ENCODE measurements at places on chromosomes 16 and 17.

DNA sequence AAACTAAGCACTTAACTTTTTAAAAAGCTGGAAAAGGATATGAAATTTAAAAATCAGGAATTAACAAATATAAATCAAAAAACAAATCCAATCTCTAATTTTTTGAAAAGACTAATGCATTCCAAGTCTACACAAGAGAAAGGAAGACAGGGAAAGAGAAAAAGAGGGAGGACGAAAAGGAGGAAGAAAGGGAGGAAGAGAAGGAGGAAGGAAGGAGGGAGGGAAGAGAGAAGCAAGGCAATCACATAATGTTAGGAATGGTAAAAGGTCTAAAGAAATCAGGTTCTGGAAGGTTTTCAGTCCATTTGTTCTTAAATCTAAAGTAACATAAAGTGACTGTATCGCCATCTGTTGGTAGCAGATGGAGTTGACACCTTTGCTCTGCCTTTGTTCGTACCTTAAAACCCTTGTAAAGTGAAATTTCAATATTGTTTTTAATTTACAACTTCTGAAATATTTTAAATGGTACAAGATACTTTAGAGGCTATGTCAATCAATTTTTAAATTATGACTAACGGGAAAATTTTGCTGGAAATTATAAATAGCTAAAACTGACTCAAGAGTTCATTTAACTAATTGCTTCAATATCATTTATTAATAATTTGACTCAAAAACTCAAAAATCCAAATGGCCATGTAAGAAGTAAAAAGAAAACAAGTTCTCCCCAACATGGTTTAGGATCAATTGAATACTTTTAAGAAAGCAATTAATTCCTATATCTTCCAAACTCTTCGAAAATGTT is 20.4 kb upstream of the CDYL2 start:
- DNase-seq, result peak; percentile 35

GRCh38 chr17:15083225-15083624 is 181.9 kb downstream of the PMP22 start:
- no peak for DNase-seq

DNA sequence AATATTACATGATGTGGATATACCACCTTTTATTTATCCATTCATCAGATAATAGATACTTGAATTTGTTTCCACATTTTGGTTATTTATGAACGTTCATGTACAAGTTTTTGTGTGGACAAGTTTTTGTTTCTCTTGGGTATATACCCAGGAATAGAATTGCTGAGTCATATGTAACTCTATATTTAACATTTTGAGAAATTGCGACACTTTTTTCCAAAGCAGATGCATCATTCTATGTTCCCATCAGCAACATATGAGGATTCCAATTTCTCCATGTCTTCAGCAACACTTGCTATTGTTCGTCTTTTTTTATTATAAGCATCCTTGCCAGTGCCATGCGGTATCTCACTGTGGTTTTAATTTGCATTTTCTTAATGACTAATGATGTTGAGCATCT is 93.9 kb downstream of the GSG1L start:
- DNase-seq, result no peak

DNA sequence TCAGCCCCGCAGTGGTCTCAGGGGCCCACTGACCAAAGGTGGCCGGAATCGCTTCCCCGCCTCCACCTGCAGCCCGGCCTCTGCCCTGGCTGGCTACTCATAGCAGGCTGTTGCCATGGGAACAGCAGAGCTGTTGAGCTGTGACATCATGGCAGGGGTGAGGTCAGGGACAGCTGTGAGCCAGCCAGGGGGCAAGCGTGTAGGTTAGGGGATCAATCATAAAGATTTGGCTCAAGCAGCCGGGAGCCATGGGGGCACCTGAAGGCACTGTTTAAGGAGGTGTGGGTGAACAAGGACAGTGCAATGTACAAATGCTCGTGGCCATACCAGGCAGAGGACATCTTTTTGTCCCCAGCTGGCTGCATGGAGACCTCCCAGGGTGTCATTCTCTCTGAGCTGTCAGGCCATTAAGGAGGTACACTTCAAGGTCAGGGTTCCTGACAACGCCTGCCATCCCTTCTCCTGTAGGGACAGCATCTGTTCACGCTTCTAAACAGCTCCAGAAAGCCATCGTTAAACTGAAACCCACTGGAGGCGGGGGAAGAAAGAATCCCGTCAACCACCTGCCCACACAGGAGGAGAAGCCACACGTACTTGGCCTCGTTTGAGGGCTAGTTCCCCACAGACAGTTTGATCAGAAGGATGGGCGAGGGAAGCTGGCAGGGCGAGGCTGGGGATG is at the start of gene CEP295NL:
Gene CEP295NL (minus strand): TSS at position 101 of the 679 bp plus-strand sequence. CDS start 1,373 bp downstream, outside the sequence.
- no peak for DNase-seq

DNA sequence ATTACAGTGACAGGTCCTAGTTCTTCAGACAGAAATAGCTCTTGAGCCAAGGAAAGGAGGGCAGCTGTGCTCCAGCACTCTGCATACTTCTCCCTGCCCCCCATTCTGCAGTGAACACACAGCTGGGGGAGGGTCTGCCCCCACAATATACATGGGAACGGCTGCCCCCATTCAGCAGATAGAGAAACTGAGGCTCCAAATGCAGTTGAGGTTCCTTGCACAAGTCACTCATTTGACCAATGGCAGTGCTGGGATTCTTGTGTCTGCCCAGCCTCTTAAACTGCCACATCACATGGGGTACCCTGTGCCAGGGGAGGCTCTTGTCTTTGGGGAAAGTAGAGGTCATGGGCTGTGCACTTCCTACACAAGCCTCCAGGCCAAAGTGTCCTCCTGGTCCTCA is 10.9 kb upstream of the PDP2 start:
- no peak for DNase-seq

DNA sequence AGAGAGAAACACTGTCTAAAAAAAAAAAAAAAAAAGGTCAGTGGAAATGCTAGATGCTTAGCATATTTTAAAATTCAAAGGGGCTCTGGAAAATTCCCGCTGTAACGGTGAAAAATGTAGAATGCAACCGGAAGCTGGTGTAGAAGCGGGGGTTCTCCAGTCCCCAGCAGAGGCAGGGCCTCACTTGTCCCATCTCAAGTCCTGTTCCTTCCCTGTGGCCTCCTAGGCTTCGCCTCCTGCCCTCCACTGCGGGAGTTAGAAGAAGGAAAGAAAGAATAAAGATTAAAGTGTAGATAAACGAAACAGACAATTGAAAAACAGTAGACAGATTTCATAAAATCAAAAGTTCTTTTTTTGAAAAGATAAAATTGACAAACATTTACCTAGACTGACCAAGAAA is 14.8 kb upstream of the ZNF287 start:
- no peak for DNase-seq

GRCh38 chr16:86800894-86801293 is 222.5 kb downstream of the FOXL1 start:
- DNase-seq, result no peak

- DNase-seq, result no peak
Measured at GRCh38 chr16:29107299-29107698, 122.4 kb downstream of the LAT start.

DNA sequence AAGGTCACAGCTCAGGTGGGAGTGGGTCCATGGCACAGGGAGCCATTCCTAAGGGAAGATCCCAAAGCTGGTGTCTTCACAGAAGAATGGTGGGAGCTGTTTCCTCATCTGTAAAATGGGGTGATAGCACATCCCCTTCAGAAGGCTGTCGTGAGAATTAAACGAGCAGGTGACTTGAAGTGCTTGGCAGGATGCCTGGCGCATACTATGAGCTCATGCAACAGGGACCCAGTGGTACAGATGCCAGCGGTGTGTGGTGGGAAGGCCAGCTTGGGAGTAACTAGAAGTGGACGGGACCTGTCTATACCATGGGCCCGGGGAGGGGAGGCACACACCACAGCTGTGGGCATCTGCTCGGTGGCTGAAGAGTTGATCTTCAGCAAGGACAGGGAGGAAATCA is 189.3 kb upstream of the TNRC6C start:
- DNase-seq, result no peak

- DNase-seq, result no peak
Measured at GRCh38 chr17:76009447-76009846, 8.8 kb downstream of the CDK3 start.

DNA sequence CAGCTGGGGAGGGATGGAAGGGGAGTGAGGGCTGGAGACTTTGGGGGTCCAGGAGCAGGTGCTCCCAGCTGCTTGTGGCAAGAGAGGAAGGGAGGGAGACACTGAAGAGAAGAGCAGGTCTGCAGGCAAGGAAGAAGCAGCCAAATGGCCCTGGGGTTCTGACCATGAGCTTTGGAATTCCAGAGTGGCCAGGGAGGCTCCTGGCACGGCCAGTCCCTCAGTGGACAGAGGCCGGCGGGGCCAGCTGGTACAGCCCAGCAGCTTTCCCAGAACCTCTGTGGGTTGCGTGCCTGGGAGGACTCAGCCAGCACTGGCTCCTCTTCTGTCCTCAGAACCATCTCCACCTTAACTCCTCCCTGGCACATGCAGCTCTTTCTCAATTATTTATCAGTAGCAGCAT is 233.0 kb downstream of the MSI2 start:
- no peak for DNase-seq

DNA sequence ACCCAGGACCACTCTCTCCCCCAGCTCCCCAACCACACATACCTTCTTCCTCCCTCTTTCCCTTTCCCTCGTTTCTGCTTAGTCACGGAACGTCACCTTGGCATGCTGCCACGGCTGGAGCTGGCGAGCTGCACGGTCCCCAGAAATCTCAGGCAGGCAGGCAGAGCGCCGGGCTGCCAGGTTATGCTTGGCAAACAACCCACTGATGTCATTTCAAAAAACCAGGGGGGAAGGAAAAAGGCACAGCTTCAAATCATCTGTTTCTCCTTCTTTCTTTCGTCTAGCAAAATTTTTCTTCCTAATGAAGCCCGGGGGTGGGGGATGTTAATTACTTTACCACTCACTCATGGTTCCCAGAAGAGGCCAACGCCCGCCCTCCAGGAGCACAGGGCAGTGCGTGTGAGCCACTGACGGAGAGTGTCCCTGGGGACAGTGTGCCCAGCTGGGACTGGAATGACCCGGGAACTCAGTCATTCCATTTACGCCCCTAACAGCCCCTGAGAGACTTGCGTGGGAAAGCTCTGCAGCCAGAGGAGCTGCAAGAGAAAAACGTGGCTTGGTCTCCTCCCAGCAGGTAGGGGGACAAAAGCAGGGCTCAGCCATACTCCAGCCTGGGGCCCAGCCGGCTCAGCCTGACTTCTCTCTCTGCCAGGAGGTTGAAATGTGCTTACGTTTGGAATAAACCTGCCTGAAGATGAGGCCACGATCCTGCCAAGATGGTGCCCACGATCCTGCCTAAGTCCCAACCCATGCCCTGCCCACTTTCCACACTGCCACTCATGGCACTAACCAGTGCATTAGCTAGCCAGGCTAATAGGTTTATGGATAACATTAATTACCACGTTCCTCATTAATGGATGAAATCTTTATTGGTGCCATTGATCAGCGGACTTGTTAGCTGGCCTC is 198.9 kb downstream of the ZFHX3 start:
- no peak for DNase-seq

GRCh38 chr17:2239170-2239551 is 64.4 kb downstream of the SMG6 start:
- no peak for DNase-seq

DNA sequence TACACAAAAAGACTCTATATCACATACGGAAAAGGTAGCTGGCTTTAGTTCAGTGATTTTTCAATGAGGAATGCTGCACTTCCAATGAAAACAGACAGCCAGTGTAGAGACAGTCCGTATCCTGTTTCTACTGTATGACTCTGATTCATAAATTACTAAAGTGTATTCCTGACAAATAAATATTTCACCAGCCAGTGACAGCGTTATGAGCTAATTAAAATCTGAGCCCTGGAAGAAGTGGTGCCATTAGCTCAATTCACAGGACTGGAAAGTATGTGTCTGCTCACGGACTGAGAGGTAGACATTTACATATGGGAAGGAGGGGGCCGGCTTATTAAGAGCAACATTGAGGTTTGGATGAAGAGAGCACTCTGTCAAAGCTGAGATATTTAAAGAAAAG is 207.9 kb upstream of the RBFOX1 start:
- no peak for DNase-seq

- DNase-seq, result peak; percentile 33
Measured at GRCh38 chr17:81471818-81472456, 40.7 kb downstream of the ACTG1 start.

DNA sequence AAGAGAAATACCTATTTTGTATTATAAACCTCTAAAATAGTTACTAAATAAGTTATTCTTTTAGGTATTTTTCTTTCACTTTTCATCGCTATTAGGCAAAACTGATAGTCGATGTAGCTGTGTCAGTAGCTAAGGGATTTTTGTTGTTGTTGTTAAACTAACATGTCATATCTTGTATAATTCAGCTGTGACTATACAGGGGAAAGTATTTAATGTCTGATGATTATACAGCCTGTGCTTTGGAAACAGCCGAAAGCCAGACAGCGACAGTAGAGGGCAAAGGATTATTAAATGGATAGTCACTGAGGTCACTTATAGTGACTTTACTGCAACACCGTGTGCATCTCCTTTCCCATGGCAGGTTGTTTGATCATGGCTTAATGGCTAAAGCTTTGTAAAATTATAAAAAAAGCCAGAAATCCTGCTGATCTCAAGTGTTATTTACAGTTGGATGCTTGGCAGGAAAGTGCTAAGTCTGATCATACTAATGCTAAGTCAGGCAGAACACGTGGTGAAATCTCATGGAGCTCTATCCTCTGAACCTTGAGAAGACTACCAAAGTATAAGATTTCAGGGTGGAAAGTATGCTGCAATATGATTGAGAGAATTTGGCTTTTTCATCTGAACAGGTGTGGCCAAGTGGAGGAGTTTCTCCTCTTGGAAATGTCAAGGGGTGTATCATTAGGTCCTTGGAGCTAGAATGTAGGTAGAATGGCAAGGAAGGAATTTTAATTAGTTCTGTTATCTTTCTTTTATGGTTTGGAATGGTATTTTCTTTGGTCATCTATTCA is 88.4 kb downstream of the FTO start:
- no peak for DNase-seq

DNA sequence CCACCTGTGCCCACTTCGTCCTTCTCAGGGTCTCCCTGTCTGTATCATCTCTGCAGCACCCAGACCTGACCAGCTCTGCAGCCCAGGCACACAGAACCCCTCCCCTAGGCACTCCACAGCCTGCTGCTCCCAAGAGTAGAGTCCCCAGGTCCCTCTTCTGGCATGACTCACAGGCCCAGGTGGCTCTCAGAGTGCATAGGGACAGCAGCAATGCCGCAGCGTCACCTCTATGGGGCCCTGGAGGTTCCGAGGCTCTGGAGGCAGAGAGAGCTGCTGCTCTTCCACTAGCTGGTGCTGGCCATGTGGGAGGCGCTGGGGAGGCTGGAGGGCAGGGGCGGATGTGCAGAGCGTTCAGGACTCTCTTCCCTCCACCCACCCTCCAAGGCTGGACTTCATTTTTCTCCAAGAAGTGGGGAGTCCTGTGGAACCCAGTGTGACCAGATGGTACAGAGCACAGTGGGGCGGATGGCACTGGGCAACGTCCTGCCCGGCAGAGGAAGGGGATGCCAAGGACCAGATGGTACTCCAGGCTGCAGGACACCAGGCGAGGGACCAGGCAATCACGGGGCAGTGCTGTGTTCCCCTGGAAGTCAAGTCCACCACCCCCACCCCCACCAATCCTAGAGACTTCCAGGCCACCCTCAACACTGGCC is 151.7 kb downstream of the RBFOX3 start:
- no peak for DNase-seq

GRCh38 chr17:18921485-18921884 is 30.5 kb upstream of the SLC5A10 start:
- no peak for DNase-seq

- DNase-seq, result no peak
Measured at GRCh38 chr17:189444-189843, 8.0 kb upstream of the DOC2B start.

- no peak for DNase-seq
Measured at GRCh38 chr16:87423429-87423828, 31.3 kb downstream of the MAP1LC3B start.

- DNase-seq, result no peak
Measured at GRCh38 chr17:37225465-37225864, 150.3 kb upstream of the C17orf78 start.

- DNase-seq, result no peak
Measured at GRCh38 chr16:15542734-15543347, 100.1 kb downstream of the MARF1 start.
